Epithelial cell of umbilical artery (primary cell): ENCODE measurements at places on chromosomes 3 and 15. TPM values are rescaled to one million over a fixed set of nuclear protein-coding genes. Genes with fewer than 3 reads are reported as not detected.

GABRB3 gene
- 0.32 and 0.61 TPM in 2 replicates for total RNA-seq

PIGBOS1 gene
- 9.1 and 16.4 TPM in 2 replicates for total RNA-seq

CFAP20DC gene
- 1.7 and 1.9 TPM in 2 replicates for total RNA-seq

KLHL6 gene
- 18.2 and 24.8 TPM in 2 replicates for total RNA-seq
